ENCODE measurements at places on chromosomes 5 and 9. TPM values are rescaled to one million over a fixed set of nuclear protein-coding genes. Genes with fewer than 3 reads are reported as not detected.
A peak's percentile ranks its signal among the peaks of the same experiment; 100 is the strongest.

DNA sequence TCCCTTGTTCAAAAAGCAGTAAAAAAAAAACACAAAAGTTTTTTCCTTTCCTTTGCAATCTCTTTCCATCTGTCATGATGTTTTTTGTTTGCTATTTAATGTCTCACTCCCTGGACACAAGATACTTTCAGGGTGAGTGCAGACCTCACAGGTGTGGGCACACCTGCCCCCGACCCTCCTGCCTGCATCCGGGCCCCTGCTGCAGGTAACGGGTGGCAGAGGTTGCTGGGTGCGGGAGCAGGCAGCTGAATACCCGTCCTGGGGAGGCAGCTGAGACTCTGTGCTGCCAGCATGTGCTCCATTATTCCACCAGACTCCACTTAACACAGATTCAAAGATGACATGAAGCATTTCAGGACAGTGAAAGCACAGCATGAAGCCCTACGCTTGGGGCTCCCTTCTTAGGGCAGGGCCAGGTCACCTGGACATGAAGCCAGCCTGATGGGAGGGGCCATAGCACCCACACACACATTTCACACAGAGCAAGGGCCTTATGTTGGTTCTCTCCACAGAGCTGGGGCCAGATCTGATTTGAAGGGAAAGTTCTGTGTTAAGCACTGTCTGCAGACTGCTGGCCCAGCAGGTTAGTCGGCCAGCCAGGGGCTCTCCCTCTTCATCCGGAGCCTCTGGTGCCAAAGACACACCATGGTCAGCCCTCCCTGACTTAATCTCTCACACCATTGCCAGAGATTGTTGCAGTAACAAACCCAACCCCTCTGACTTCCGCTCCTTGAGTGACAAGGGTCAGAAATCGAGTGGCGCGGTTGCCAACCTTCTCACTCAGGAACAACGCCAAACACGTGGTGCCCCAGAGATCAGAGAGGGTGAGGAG lies 13.0 kb downstream of the NEK6 start:
- no peaks in the 10 kb centered on the region for H3K27me3 ChIP-seq
- peaks cover 3% of the 10 kb centered on the region for H3K36me3 ChIP-seq
- H3K4me1 ChIP-seq: peaks cover 49% of the 10 kb centered on the region

DNA sequence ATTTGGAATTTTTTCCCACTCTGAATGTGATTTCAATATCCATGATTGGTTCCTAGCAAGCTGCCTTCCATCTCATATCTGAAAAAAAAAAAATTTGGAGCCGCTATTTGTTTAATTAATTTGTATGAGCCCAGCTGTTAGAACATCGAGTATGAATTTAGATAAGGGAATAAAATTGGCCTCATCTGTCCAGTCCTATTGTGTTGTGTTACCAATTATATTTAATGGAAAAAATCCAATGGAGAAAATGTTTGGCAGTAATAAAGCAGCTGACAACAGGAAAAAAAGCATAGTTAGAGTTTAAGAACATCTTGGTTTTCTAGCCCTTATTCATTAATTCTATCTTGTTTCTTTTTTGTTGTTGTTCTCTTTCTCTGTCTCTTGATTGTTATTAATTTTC lies 735.6 kb upstream of the RIOK2 start:
- H3K27ac ChIP-seq: no peak overlapping the region
- no peaks in the 10 kb centered on the region for H3K27me3 ChIP-seq
- H3K36me3 ChIP-seq: no peaks in the 10 kb centered on the region
- DNase-seq: no peak
- no peaks in the 10 kb centered on the region for H3K4me1 ChIP-seq

Gene PCDHGA5
- total RNA-seq: 0.78 TPM

Gene NEURL1B
- total RNA-seq: 1.6 TPM

Gene CCL28
- 0.95 TPM for total RNA-seq

Gene ABLIM3
- total RNA-seq: 42.1 TPM

Gene WNT8A
- not detected for total RNA-seq

- no peak overlapping the region for H3K27ac ChIP-seq
- DNase-seq: peak; percentile 12
- no peak overlapping the region for H3K4me3 ChIP-seq
- peaks cover 11% of the 10 kb centered on the region for H3K27me3 ChIP-seq
- no peaks in the 10 kb centered on the region for H3K36me3 ChIP-seq
These were observed 12.6 kb downstream of the DNM1 start for GRCh38 chr9:128215491-128216409.

Gene NUTM2F
- total RNA-seq: not detected

DNA sequence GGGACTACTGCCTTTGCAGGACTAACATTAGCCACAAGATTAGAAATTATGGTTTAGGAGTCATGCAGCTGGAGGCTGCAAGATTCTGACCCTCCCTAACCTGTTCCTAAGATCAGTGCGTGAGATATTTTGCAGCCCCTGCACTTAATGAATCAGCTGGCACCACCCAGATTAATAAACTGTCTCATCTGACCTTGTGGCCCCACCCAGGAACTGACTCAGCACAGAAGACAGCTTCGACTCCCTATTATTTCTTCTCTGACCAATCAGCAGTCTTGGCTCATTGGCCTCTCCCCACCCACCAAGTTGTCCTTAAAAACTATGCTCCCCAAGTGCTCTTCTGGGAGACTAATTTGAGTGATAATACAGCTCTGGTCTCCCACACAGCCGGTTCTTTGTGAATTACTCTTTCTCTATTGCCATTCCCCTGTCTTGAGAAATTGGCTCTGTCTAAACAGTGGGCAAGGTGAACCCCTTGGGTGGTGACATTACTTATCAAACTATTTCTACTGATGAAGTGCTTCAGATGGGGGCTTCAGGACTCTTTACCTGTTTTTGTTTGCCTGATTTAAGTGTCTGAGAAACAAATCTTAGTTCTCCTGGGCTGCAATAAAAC lies 17.0 kb downstream of the CTSL start:
- no peaks in the 10 kb centered on the region for H3K4me1 ChIP-seq
- no peak overlapping the region for H3K27ac ChIP-seq
- no peaks in the 10 kb centered on the region for H3K36me3 ChIP-seq
- H3K4me3 ChIP-seq: no peak overlapping the region

Data from endothelial cell of umbilical vein (primary cell).